ENCODE measurements at places on chromosomes 4 and X.

DNA sequence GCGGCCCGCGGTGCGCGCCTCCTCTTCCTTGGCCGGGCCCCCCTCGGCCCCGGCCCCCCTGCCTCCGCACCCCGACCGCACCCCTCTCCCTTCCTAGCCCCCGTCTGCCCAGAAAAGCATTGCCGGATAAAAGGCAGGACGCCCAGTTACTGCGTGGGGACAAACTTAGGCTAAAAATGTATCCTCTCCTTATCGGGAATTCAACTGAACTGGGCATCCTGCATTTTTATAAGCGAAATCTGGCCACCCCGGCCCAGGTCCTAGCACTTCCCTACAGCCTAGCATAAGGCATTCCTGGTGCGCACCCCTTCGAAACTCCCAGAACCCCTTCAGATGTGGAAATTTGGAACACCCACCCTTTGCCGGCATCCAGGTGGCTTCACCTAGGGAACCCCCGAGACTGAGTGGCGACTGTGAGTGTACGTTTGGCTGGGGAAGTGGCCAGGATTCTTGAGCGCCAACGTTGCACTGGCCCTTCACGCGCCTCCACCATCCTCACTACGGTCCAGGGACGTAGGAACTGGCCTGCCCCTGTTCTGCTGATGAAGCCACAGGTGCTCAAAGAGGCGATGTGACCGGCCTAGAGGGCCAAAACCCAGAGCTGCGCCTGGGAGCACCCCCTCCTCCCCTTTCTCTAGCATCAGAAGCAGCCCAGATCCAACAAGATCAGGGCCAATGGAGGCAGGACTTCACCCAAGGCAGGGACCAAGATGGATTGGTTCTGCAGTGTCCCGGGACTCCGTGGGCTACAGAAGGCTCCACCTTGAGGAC, 5.7 kb upstream of the RNF4 start:
- no peaks in the 10 kb centered on the region for H3K27me3 ChIP-seq
- peaks cover 9% of the 10 kb centered on the region for H3K36me3 ChIP-seq
- peaks cover 19% of the 10 kb centered on the region for H3K4me1 ChIP-seq
- no peak overlapping the region for H3K27ac ChIP-seq

- peaks cover 4% of the 10 kb centered on the region for H3K36me3 ChIP-seq
- DNase-seq = no peak
- H3K4me3 ChIP-seq = no peak overlapping the region
- H3K27ac ChIP-seq = no peak overlapping the region
- no peaks in the 10 kb centered on the region for H3K27me3 ChIP-seq
Measured at GRCh38 chr4:38323141-38323641, 340.8 kb upstream of the KLF3 start.

DNA sequence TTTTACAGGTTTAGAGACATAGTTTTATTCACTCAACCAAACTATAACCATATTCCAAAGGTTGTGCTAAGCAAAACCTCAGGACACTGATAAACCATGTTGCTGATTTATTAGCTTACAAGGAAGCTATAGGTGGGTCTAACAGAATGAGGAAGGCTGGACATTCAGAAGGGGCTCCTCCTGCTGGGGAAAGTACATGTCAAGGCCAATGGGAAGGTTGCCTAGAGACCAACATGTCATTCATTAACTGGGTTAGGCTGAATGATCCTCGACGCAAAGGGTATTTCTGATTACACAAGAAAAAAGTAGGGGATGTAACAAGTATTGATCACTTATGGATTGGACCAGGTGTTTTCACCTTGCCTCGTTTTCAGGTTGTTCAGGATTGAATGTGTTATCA, 30.3 kb downstream of the SLC10A6 start:
- no peak overlapping the region for H3K27ac ChIP-seq
- no peaks in the 10 kb centered on the region for H3K27me3 ChIP-seq
- H3K4me1 ChIP-seq = no peaks in the 10 kb centered on the region
- no peak overlapping the region for H3K4me3 ChIP-seq
- no peak for DNase-seq

DNA sequence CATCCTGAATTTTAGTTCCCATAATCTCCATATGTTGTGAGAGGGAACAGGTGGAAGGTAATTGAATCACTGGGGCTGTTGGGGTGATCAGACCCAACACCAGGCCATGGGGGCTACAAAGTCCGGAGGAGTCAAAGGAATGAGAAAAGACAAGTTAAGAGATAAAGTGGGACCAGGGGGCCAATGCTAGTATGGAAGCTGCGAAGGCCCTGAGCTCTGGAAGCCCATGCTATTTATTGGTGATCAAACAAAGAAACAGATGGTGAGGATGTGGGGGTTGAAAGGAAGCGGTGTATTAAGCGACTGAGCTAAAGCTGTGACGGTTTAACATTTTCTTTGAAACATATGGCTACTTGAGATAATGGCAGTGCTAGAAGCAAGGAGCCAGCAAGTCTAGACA, 132.8 kb downstream of the PDGFC start:
- no peaks in the 10 kb centered on the region for H3K27me3 ChIP-seq
- DNase-seq = no peak
- no peaks in the 10 kb centered on the region for H3K4me1 ChIP-seq
- no peak overlapping the region for H3K4me3 ChIP-seq
- no peaks in the 10 kb centered on the region for H3K36me3 ChIP-seq
- H3K27ac ChIP-seq = no peak overlapping the region

GRCh38 chr4:69951602-69952001, 13.9 kb downstream of the CSN2 start:
- no peaks in the 10 kb centered on the region for H3K27me3 ChIP-seq
- DNase-seq = no peak
- no peaks in the 10 kb centered on the region for H3K36me3 ChIP-seq

DNA sequence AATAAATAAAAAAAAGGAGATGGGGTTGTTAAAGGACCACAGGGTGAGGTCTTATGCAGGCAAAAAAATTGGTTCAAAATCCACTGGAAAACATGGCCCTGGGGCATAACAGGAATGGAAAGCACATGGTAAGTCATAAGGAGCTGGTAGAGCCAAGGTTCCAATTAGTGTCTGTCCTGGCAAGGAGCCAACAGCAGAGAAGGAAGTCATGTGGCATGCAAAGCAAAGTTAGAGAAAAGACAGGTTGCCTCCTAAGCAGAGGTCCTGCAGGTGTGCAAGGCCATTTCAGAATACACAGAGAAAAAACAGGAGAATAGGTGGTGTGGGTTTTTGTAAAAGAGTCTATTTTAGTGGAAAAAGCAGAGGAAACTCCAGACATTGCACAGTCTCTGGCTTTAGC, 1881.7 kb downstream of the ARAP2 start:
- DNase-seq = no peak
- H3K4me3 ChIP-seq = no peak overlapping the region
- no peak overlapping the region for H3K27ac ChIP-seq
- no peaks in the 10 kb centered on the region for H3K27me3 ChIP-seq

GRCh38 chrX:70998411-70999027, 67.6 kb upstream of the SLC7A3 start:
- H3K27me3 ChIP-seq = no peaks in the 10 kb centered on the region
- H3K4me3 ChIP-seq = no peak overlapping the region
- no peaks in the 10 kb centered on the region for H3K4me1 ChIP-seq

- H3K4me3 ChIP-seq = no peak overlapping the region
- H3K27me3 ChIP-seq = peaks cover 19% of the 10 kb centered on the region
- H3K27ac ChIP-seq = no peak overlapping the region
- H3K36me3 ChIP-seq = no peaks in the 10 kb centered on the region
- DNase-seq = peak; percentile 40
- H3K4me1 ChIP-seq = no peaks in the 10 kb centered on the region
Measured at GRCh38 chr4:94406668-94407437, 44.9 kb upstream of the PDLIM5 start.

GRCh38 chr4:100933628-100934027, 413.7 kb downstream of the PPP3CA start:
- H3K4me1 ChIP-seq = peaks cover 10% of the 10 kb centered on the region
- no peaks in the 10 kb centered on the region for H3K36me3 ChIP-seq
- H3K4me3 ChIP-seq = peak overlapping the region; percentile 44
- DNase-seq = no peak
- H3K27ac ChIP-seq = peak overlapping the region; percentile 10

DNA sequence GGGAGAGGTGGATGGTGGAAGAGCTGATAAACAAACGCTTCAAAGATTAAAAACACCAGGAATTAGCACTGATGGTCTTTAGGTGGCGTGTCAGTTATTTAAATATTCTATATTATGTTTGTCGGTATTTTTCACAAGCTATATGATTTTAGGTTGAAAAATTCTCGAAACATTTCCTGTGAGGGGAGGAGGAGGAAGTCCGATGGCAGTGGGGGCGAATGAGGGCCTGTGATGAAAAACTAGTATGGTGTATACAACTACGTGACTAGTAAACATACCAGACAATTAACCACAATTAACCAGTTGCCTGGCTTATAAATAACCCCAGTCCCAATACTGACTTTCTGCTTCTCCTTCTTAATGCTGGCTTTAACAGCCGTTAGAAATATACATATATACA, 595 bp upstream of the NAP1L2 start:
- no peak for DNase-seq
- H3K36me3 ChIP-seq = peaks cover 4% of the 10 kb centered on the region
- peaks cover 3% of the 10 kb centered on the region for H3K4me1 ChIP-seq
- no peaks in the 10 kb centered on the region for H3K27me3 ChIP-seq
- peak overlapping the region; percentile 76 for H3K4me3 ChIP-seq

- DNase-seq = no peak
- no peak overlapping the region for H3K27ac ChIP-seq
- H3K4me3 ChIP-seq = no peak overlapping the region
- no peaks in the 10 kb centered on the region for H3K4me1 ChIP-seq
Measured at GRCh38 chr4:104726002-104726401, 231.3 kb upstream of the CXXC4 start.

DNA sequence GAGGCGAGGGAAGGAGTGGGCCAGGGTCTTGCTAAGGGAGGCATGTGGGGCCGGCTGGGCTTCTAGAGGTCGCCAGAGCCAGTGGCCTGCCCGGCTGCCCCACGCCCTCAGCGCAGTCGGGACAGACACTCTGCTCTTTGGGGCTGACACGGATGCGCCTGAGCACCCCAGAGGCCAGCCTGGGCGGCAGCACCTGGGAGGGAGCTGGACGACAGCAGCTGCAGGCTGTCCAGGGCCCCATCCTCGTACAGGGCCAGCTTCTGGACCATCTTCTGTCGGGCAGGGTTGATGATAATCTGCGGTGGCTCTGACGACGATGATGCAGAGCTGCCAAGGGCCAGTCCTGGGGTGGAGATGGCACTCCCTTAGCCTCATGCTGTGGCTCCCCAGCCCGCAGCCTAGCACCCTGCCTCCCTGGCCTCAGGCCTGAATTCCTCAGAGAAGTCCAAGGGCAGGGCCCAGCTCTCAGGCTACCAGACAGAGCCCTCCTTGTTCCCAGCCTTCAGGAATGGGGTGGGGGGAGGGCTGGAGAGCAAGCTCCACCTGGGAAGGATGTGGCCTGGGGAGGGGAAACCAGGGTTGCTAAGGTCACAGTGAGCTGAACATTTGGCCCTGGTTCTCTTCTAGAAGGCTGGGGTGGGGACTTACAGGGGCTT, 7.2 kb downstream of the IRAK1 start:
- H3K4me1 ChIP-seq = peaks cover 12% of the 10 kb centered on the region
- DNase-seq = no peak
- peak overlapping the region; percentile 67 for H3K27ac ChIP-seq
- no peak overlapping the region for H3K4me3 ChIP-seq
- no peaks in the 10 kb centered on the region for H3K27me3 ChIP-seq

GRCh38 chr4:17310269-17310652, 201.6 kb downstream of the QDPR start:
- no peak overlapping the region for H3K4me3 ChIP-seq
- peaks cover 4% of the 10 kb centered on the region for H3K27me3 ChIP-seq
- peaks cover 4% of the 10 kb centered on the region for H3K4me1 ChIP-seq
- H3K36me3 ChIP-seq = no peaks in the 10 kb centered on the region

DNA sequence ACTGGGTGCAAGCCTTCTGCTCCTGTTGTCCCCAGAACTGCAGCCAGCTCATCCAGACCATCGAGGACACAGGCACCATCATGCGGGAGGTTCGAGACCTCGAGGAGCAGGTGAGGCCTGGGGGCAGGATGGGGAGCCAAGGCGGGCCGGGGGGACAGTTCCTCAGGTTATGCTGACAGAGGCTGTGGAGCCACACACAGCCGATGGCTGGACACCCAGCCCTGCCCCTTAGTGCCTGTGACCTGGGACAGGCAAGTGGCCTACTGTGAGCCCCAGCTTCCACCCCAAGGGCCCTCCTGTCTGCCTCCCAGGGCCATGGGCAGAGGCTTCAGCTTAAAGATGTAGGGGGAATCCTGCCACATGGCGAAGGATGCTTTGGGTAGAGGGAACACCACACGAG, 14.3 kb downstream of the CCDC22 start:
- DNase-seq = no peak
- H3K4me3 ChIP-seq = no peak overlapping the region
- H3K27me3 ChIP-seq = no peaks in the 10 kb centered on the region
- H3K36me3 ChIP-seq = peaks cover 19% of the 10 kb centered on the region

GRCh38 chr4:16259889-16260246, 33.6 kb upstream of the TAPT1 start:
- H3K27ac ChIP-seq = peak overlapping the region; percentile 42
- no peaks in the 10 kb centered on the region for H3K27me3 ChIP-seq
- no peaks in the 10 kb centered on the region for H3K36me3 ChIP-seq
- H3K4me3 ChIP-seq = no peak overlapping the region
- H3K4me1 ChIP-seq = peaks cover 5% of the 10 kb centered on the region

DNA sequence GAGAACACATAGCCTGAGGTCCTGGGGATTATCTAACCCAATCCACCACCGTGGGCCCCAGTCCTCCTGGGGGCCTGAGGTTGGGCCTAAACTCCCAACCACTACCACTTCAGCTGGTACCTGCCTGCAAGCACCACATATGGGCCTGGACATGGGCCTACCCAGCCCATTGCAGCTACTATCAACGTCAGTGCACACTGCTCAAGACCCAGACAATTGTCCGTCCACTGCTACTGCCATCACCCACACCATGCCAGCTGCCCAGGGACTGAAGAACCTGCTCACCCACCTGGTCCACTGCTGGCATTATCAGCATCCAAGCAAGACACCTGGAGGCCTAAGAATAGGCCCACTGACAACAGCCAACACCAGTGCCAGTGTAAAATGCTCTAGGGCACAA, 88.1 kb downstream of the COL4A5 start:
- H3K4me1 ChIP-seq = no peaks in the 10 kb centered on the region
- no peak overlapping the region for H3K27ac ChIP-seq
- no peak overlapping the region for H3K4me3 ChIP-seq
- H3K27me3 ChIP-seq = no peaks in the 10 kb centered on the region
- no peak for DNase-seq
- no peaks in the 10 kb centered on the region for H3K36me3 ChIP-seq

- peaks cover 5% of the 10 kb centered on the region for H3K27me3 ChIP-seq
- no peak overlapping the region for H3K27ac ChIP-seq
- peaks cover 9% of the 10 kb centered on the region for H3K36me3 ChIP-seq
- DNase-seq = no peak
- H3K4me3 ChIP-seq = no peak overlapping the region
Measured at GRCh38 chrX:108070891-108071290, 20.5 kb downstream of the PSMD10 start.

- no peak overlapping the region for H3K4me3 ChIP-seq
- H3K36me3 ChIP-seq = peaks cover 3% of the 10 kb centered on the region
- no peak for DNase-seq
- H3K27ac ChIP-seq = no peak overlapping the region
- no peaks in the 10 kb centered on the region for H3K4me1 ChIP-seq
Measured at GRCh38 chr4:7334521-7335275, 100.0 kb downstream of the PSAPL1 start.

DNA sequence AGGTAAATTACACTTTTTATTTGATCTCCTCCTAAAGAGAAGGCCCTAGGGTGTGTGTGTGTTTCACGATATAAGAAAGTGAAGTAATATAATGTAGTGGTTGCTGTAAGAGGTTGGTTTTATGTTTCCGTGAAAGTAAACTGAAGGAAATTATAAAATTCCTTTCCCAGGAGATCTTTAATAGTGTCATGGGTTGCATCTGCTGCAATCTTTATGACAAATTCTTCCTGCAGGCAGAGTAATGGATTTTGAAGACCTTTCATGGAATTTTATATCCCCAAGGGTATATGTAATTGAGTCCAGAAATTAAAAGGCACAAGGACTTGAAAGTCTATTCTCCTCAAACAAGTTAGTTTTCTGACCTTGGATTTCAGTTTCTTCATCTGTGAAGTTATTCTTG, 538.6 kb downstream of the ANKRD50 start:
- no peaks in the 10 kb centered on the region for H3K27me3 ChIP-seq
- DNase-seq = no peak
- no peaks in the 10 kb centered on the region for H3K36me3 ChIP-seq

Measured in effector memory CD8-positive, alpha-beta T cell (primary cell).